CD4-positive, alpha-beta T cell treated with Interleukin-2 at 100 ng/mL for 4 hours (primary cell): ENCODE measurements at places on chromosomes 7 and 10.
A peak's percentile ranks its signal among the peaks of the same experiment; 100 is the strongest.

GRCh38 chr7:36657036-36657660, 67.1 kb downstream of the AOAH start:
- peak; percentile 21 for DNase-seq

DNA sequence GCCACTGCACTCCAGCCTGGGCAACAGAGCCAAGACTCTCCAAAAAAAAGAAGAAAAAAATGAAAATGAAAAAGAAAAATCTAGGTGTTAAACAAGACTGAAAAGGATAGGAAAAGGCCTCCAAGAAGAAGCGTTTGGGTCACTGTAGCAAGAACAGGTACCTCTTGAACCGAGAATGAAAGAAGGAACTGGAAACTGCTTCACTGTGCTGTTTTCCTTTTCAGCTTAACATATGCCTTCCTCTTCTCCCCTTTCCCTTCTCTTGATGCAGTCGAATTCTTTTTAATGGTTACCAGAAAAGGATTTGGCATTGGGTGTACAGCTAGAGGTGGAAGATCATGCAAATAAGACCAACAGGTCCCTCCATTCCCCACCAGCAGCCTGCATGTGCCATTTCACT, 28.1 kb downstream of the LRRC4 start:
- no peak for DNase-seq

DNA sequence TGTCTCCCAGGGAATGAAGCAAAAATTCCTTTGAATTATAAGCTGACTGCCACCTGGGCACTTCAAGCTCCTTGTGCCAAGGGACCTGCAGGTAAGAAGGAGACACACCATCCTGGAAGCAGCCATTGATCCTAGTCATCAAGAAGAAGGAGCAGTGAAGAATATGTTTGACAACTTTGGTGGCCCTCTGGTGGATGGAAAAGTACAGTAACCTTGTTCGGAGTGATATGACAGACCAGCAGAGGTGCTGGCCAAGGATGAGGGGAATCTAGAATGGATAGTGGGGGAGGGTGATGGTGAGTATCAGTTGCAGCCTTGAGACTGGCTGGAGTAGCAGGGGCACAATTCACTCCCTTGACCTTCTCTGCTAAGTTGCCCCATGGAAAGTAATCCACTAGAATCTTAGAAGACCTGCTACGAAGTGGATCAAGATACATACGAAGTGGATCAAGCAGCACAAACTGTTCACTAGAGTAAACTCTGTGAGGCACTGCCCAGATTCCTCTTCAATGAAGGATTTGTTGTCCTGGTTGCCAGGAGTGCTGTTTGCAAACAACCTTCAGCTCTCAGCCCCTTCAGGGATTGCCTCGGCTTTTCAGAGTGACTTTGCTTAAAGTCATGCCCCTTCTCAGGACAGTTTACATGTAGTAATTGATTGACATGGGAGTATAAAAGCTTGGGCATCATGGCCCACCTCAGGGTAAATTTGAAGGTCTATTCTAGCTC, 44.8 kb upstream of the ORC5 start:
- DNase-seq: no peak

- DNase-seq: no peak
Measured at GRCh38 chr7:7125963-7126362, 56.4 kb upstream of the C1GALT1 start.

DNA sequence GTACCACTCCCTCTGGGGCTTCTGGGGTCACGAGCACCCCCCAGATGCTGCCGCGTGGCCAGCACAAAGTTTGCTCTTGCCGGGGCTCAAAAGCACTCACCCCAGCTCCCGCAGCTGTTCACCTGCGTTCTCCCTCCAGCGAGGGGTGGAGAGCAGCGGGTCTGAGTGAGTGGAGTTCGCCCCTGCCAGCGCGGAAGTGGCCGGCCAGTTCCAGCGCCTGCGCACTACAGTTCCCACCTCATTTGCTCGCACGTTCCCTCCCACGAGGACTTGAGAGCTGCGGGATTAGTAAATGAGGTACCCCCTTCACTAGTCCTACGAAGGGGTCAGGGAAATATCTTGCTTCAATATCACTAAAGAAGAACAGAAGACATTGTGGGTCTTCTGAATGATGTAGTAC, 24.3 kb upstream of the LRRC72 start:
- DNase-seq: no peak
